ENCODE measurements at places on chromosomes 13 and 19.

- peaks cover 66% of the 10 kb centered on the region for H3K4me1 ChIP-seq
- H3K36me3 ChIP-seq, result no peaks in the 10 kb centered on the region
- H3K4me3 ChIP-seq, result peak overlapping the region; percentile 54
- no peak for DNase-seq
- no peak overlapping the region for H3K27ac ChIP-seq
Observed at GRCh38 chr19:45446295-45446694, 21.5 kb upstream of the FOSB start.

GRCh38 chr19:4588291-4588761 is 28.8 kb upstream of the SEMA6B start:
- H3K27ac ChIP-seq, result no peak overlapping the region
- no peak overlapping the region for H3K4me3 ChIP-seq
- DNase-seq, result no peak
- H3K4me1 ChIP-seq, result peaks cover 3% of the 10 kb centered on the region
- H3K27me3 ChIP-seq, result peaks cover 36% of the 10 kb centered on the region
- H3K36me3 ChIP-seq, result no peaks in the 10 kb centered on the region

DNA sequence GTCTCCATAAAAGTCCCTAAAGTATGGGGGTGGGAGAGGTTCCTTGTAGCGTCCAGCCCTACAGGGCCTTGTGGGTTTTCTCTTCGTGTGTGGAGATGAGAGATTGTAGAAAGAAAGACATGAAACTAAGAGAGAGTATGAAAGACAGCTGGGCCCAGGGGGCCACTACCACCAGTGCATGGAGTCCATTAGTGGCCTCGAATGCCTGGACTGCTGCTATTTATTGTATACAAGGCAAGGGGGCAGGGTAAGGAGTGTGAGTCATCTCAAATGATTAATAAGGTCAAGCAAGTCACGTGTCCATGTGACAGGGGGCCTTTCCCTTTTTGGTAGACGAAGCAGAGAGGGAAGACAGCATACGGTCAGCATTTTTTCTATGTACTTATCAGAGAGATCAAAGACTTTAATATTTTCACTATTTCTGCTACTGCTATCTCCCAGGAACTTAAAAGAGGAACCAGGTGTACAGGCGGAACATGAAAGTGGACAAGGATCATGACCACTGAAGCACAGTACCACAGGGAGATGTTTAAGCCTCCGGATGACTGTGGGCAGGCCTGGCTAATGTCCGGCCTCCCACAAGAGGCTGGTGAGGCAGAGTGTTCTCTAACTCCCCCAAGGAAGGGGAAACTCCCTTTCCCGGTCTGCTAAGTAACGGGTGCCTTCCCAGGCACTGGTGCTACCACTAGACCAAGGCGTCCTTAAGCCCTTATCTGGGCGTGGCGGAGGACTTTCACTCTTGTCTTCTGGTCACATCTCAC is 25.5 kb downstream of the FGF21 start:
- DNase-seq, result no peak
- H3K27me3 ChIP-seq, result no peaks in the 10 kb centered on the region
- H3K4me1 ChIP-seq, result peaks cover 11% of the 10 kb centered on the region
- no peak overlapping the region for H3K4me3 ChIP-seq
- H3K27ac ChIP-seq, result peak overlapping the region; percentile 37

GRCh38 chr13:19685034-19685433 is 51.6 kb downstream of the MPHOSPH8 start:
- peak overlapping the region; percentile 63 for H3K27ac ChIP-seq
- H3K4me1 ChIP-seq, result no peaks in the 10 kb centered on the region
- H3K27me3 ChIP-seq, result no peaks in the 10 kb centered on the region
- DNase-seq, result no peak

DNA sequence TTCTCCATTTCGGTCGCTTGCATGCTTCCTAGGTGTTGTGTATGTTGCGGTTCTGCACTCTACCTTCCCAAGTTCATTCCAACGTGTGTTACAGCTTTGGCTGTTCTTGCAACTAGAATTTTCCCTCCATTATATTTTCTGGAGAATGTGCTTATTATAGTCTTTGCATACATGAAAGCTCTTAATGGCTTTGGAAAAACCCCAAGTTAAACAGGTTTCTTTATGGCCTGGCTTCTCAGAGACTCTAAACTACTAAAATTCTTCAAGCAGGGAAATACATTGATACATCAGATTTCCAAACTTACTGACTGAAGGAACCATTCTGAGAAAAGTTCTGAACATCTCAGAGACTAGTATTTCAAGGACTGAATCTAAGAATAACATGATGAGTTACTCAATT is 11.9 kb downstream of the MIPEP start:
- peaks cover 11% of the 10 kb centered on the region for H3K36me3 ChIP-seq
- DNase-seq, result no peak
- H3K27ac ChIP-seq, result no peak overlapping the region
- no peaks in the 10 kb centered on the region for H3K27me3 ChIP-seq
- no peak overlapping the region for H3K4me3 ChIP-seq
- peaks cover 3% of the 10 kb centered on the region for H3K4me1 ChIP-seq

GRCh38 chr19:8361921-8362793 is 1.8 kb upstream of the ANGPTL4 start:
- no peaks in the 10 kb centered on the region for H3K36me3 ChIP-seq
- no peak for DNase-seq
- H3K4me3 ChIP-seq, result no peak overlapping the region
- H3K27ac ChIP-seq, result no peak overlapping the region
- H3K27me3 ChIP-seq, result peaks cover 57% of the 10 kb centered on the region
- peaks cover 13% of the 10 kb centered on the region for H3K4me1 ChIP-seq

DNA sequence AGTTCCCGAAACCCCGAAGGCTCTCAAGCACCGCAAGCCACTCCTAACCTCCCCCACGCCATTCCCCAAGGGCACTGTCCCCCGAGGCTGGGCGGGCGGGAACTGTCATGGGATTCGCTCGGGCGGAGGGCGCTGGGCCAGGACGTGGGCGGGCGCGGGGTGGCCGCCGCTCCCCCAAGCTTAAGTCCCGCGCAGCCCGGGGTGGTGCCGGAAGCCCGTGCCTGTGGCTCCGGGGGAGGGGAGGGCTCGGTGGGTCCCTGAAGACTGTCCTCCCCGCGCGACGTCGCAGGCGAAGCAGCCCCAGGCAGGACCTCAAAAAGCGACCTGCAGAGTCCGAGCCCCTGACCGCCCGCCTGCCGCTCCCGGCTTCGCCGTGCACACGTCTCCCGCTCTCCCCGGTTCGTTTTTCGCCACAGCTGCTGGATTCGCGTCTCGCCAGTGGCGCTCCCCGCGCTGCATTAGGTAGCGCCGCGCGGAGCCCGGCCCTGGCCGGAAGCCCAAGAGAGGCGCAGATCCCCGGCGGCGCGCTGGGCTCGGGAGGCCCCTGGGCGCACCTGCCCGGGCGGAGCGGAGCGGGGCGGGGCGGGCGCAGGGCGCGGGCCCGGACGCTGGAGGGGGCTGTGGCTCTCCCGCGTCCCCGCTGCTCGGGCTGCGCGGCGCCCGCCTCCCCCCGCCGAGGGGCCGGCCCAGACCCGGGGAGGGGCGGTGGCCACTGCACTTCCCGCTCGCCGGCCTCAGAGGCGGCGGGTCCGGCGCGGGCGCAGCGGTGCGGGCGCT is at the start of gene FARP1:
Gene FARP1 (plus strand): TSS at position 715 of the 777 bp plus-strand sequence. CDS start 70,149 bp downstream, outside the sequence.
- peaks cover 13% of the 10 kb centered on the region for H3K4me1 ChIP-seq
- H3K27ac ChIP-seq, result no peak within 1 kb of the TSS
- no peaks in the 10 kb centered on the region for H3K36me3 ChIP-seq
- peak; percentile 12 for DNase-seq
- peak within 1 kb of the TSS; percentile 64 for H3K4me3 ChIP-seq

- peaks cover 45% of the 10 kb centered on the region for H3K4me1 ChIP-seq
- no peaks in the 10 kb centered on the region for H3K36me3 ChIP-seq
- DNase-seq, result no peak
- H3K4me3 ChIP-seq, result no peak overlapping the region
- H3K27ac ChIP-seq, result no peak overlapping the region
Observed at GRCh38 chr13:23381866-23382265, 51.6 kb downstream of the SACS start.

DNA sequence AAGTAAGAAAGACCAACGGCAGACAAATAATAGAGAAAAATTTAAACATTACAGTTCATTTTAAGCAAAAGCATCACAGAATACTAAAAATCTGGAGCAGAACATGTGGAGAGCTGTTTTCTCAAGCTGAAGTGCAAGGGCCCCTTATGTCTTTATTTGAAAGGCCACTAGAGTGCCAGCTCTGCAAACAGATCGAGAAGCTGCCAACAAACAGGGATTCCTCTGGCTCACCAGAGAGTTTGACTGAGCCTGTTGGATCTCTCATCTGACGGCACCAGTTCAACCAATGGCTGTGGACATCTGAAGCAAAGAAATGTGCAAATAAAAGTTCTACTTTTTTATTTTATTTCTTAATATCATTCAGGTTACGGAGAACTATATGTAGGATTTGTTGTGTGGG is 119.7 kb downstream of the COL4A2 start:
- no peak overlapping the region for H3K27ac ChIP-seq
- no peaks in the 10 kb centered on the region for H3K4me1 ChIP-seq
- H3K36me3 ChIP-seq, result no peaks in the 10 kb centered on the region
- DNase-seq, result no peak
- peaks cover 62% of the 10 kb centered on the region for H3K27me3 ChIP-seq

- DNase-seq, result no peak
- H3K27ac ChIP-seq, result no peak overlapping the region
- H3K4me3 ChIP-seq, result no peak overlapping the region
- no peaks in the 10 kb centered on the region for H3K36me3 ChIP-seq
- peaks cover 17% of the 10 kb centered on the region for H3K27me3 ChIP-seq
Observed at GRCh38 chr13:112443191-112443994, 67.2 kb downstream of the SPACA7 start.

- no peaks in the 10 kb centered on the region for H3K27me3 ChIP-seq
- DNase-seq, result no peak
- no peak overlapping the region for H3K4me3 ChIP-seq
- H3K36me3 ChIP-seq, result no peaks in the 10 kb centered on the region
Observed at GRCh38 chr19:8206147-8207087, 2.8 kb upstream of the CERS4 start.

DNA sequence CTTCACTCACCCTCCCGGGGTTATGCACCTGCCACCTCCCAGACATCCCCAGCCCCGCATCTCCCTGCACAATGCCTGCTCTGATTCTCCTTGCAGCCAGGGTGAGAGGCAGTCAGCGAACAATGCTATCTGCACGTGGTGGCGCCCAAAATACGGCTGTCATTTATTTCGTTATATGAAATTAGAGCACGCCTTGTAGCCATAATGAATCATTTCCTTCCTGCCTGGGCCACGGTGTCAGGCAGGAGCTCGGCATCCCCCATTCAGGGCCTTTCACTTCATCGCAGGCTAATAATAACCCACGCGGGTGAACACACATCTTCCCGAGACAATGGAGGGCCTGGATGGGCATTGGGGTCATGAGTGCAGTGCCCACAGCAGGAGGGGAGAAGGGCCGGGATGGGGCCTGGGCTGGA is 143.8 kb upstream of the ZNF507 start:
- H3K27me3 ChIP-seq, result peaks cover 16% of the 10 kb centered on the region
- no peaks in the 10 kb centered on the region for H3K4me1 ChIP-seq
- H3K4me3 ChIP-seq, result no peak overlapping the region
- no peak for DNase-seq

DNA sequence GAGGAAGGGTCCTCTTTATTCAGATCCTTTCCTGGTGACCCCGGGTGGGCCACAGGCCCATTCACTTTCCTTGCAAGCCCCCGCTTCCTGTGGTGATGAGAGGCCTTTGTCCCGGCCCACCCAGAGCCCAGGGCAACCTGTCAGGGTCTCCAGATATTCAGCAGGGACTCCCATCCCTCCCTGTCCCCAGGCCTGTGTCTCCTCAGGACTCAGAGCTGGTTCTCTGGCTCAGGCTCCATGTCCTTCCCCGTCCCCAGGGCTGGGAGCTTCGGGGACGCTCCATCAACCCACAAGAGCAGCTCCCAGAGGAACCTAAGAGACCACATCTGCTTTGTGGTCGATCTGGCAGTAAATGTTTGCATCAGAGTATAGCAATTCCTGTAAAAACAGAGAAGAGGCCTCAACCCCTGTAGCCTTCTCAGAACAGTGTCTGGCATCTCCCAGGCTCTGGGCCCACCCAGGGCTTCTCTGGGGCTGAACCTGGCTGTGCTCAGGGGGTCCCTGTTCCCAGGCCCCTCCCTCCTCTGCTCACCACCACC is 7.8 kb downstream of the CEACAM4 start:
- H3K27me3 ChIP-seq, result peaks cover 70% of the 10 kb centered on the region
- H3K36me3 ChIP-seq, result no peaks in the 10 kb centered on the region
- DNase-seq, result no peak
- no peak overlapping the region for H3K27ac ChIP-seq

- DNase-seq, result peak; percentile 22
- peaks cover 2% of the 10 kb centered on the region for H3K36me3 ChIP-seq
- H3K27me3 ChIP-seq, result peaks cover 52% of the 10 kb centered on the region
- peaks cover 50% of the 10 kb centered on the region for H3K4me1 ChIP-seq
- H3K27ac ChIP-seq, result no peak overlapping the region
- H3K4me3 ChIP-seq, result peak overlapping the region; percentile 47
Observed at GRCh38 chr19:2488942-2489731, 13.2 kb downstream of the GADD45B start.

- H3K27ac ChIP-seq, result peak overlapping the region; percentile 98
- peaks cover 37% of the 10 kb centered on the region for H3K4me1 ChIP-seq
- H3K36me3 ChIP-seq, result no peaks in the 10 kb centered on the region
Observed at GRCh38 chr19:49474542-49474924, 518 bp downstream of the FLT3LG start.

- H3K4me3 ChIP-seq, result no peak overlapping the region
- DNase-seq, result no peak
- H3K36me3 ChIP-seq, result no peaks in the 10 kb centered on the region
- no peaks in the 10 kb centered on the region for H3K27me3 ChIP-seq
- no peak overlapping the region for H3K27ac ChIP-seq
- peaks cover 5% of the 10 kb centered on the region for H3K4me1 ChIP-seq
Observed at GRCh38 chr13:45325806-45326205, 15.2 kb downstream of the TPT1 start.

DNA sequence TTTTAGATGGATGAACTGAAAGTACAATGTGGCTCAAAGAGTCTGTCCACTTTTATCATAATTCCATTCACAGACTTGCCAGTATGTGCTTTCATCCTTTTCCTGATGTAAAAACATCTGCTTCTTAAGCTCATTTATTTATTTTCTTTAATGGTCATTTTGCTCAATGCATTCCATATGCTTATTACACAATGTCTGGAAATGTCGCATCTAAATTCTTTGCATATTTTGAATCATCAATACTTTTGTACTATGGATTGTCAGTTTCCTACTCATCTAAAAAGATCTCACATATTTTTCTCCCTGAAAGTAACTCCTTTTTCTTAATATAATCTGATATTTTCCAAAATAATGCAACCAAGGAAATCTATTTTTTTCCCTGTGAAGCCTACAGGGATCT is 1315.8 kb downstream of the EFNB2 start:
- no peaks in the 10 kb centered on the region for H3K36me3 ChIP-seq
- no peaks in the 10 kb centered on the region for H3K27me3 ChIP-seq
- H3K4me3 ChIP-seq, result no peak overlapping the region
- no peak overlapping the region for H3K27ac ChIP-seq
- no peaks in the 10 kb centered on the region for H3K4me1 ChIP-seq

GRCh38 chr13:98519976-98520375 is 56.9 kb downstream of the STK24 start:
- H3K4me3 ChIP-seq, result no peak overlapping the region
- H3K27ac ChIP-seq, result peak overlapping the region; percentile 94
- no peak for DNase-seq
- peaks cover 94% of the 10 kb centered on the region for H3K4me1 ChIP-seq
- no peaks in the 10 kb centered on the region for H3K27me3 ChIP-seq

- no peaks in the 10 kb centered on the region for H3K27me3 ChIP-seq
- H3K27ac ChIP-seq, result peak overlapping the region; percentile 60
- H3K36me3 ChIP-seq, result no peaks in the 10 kb centered on the region
- H3K4me1 ChIP-seq, result no peaks in the 10 kb centered on the region
Observed at GRCh38 chr13:51278426-51279130, 56.4 kb downstream of the FAM124A start.

Measured in naive B cell (primary cell).